Astrocyte of the hippocampus (primary cell): ENCODE measurements at places on chromosomes 6 and 20.
A peak's percentile ranks its signal among the peaks of the same experiment; 100 is the strongest.

DNA sequence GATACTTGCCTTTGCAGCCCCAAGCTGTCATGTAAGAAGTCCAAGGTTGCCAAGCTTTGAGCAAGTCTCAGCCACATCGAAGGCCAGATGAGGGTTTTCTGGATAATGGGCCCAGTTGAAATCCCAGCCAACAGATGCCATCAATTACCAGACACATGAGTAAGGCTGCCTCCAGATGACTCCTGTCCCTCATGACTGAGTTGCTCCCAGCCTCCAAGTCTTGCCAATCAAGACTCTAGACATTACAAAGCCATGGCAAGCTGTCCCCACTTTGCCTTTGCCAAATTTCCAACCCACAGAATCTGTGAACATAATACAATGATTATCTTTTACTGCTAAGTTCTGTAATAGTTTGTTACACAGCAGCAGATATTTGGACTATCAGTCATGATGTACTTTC, 76.8 kb upstream of the ARMC2 start:
- no peak for DNase-seq

GRCh38 chr6:120395330-120395729, 939.0 kb downstream of the TBC1D32 start:
- DNase-seq = no peak

GRCh38 chr6:157984686-157985225, 3.1 kb downstream of the SYNJ2 start:
- DNase-seq = peak; percentile 42

DNA sequence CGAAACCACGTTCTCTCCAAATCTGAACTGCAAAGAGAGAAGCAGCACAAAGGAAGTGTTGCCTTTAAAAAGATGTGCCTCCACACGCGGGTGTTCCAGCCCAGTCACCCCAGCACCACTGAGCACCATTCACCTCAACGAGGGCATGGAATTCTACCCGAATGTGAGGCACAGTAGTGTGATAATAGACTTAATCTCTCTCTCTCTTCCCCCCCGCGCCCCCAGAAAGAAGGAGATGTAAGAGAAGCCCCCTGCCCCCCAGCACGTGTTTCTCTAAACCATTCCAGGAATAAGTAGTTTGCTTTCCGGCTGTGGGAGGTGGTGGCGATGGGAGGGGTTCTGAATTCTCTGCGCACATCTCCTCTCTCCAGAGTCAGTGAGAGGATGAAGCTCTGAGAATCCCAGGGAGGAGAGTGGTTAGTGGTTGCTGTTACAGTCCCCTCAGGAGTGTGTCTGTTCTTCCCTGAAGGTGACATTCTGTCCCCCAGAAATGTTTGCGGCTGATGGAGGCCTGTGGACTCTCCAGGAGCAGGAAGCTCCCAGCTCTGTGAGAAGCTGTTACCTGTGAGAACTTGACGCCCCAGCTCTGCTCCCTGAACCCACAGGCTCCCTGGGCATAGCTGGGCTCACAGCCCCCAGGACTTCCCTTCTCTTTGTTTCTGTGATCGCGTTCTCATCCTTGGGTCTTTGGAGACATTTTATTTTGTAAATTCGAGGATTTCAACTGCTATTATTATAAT, 23.5 kb upstream of the IRF4 start:
- no peak for DNase-seq

- no peak for DNase-seq
Observed at GRCh38 chr6:372336-372911, 19.1 kb upstream of the IRF4 start.

DNA sequence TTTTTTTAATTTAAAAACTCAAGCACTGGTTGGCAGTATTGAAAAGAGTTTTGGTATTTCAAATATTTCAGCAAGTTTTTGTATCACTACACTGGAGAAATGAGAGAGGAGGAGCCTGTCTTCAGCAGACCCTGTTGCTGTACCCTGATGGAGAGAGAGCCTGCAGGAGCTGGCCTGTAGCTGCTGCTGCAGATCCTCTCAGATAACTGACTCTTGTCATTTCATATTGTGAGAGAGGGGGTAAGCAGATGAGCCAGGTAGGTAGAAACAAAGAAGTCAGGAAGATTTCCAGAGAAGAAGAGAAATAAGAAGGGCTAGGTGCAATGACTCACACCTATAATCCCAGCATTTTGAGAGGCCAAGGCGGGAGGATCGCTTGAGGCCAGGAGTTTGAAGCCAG, 64.1 kb upstream of the TBC1D7 start:
- no peak for DNase-seq

DNA sequence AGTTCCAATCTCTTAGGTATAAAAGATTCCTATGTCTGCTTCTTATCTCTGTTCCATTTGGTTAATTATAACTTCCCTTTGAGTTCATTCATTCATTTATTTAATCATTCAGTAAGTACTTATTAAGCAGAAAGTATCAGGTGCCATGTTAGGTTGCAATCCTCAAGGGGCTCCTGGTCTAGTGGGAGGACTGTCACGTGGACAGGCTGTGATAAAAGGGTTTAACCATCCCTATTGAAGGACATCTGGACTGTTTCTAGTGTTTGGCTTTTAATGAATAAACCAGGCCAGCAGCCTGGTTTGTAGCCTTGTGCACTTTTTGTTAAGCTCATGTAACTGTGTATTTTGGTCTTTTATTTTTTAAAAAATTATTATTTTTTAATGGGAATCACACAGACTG, 162.1 kb upstream of the OGFRL1 start:
- no peak for DNase-seq

- no peak for DNase-seq
Observed at GRCh38 chr6:168025831-168026710, 28.6 kb downstream of the KIF25 start.

GRCh38 chr6:116542426-116542825, 3.1 kb downstream of the TRAPPC3L start:
- DNase-seq = no peak

DNA sequence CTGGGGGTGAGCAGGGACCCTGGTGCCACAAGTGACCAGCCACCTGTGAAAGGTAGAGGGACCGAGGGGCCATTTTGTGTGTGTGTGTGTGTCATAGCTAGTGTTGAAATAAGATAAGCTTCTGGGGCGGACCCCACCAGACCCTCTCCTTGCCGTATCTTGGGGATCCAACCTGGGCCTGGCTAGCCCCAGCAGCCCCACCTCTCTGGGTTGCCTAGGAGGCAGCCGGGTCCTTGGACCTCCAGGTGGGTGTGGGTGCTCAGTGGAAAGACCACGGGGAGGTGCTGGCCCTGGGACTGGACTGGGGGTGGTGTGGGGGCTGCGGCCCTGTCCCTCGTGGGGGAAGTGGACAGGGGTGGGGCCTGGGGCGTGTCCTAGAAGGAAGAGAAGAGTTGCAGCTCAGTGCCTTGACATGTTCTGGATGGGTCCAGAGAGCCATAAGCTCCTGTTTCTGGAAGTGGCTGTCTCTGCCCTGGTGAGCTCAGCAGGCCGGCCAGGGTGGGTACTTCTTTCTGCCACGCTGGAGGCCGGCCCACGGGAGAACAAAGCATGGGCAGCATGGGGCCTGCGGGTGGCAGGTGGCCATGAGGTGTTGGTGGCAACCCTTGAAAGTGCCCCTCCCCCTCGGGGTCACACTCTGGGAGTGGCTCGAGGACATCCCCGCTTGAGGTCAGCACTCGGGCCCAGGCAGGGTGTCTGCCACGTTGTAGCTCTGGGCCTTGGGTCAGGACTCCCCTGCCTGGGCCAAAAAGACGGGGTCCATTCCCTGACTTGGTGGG, 8.4 kb downstream of the RBBP8NL start:
- no peak for DNase-seq

DNA sequence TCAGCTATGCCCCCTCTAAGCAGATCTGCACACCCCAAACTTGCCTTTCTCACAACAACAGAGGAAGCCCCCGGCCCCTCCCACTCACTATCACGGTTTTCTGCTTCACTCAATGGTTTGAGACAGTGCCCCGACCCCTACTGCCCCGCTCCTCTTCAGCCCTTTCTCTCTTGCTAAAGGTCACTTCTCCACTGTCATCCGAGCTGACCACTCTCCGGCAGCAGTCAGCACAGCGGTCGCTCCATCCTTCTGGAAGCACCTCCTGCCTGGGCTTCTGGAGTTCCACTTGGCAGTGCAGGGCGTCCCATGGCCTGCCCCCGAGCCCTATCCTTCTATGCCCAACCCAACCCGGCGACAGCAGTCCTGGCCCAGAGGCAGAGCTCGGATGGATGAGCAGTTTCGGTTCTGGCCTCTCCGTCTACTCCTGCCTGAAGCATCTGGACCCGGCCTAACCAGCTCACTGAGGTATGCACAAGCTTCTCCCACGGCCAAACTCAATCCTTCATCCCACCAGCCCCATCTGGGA, 4.1 kb downstream of the CTSZ start:
- no peak for DNase-seq

GRCh38 chr6:132661906-132662305, 2.9 kb upstream of the TAAR1 start:
- DNase-seq = no peak

DNA sequence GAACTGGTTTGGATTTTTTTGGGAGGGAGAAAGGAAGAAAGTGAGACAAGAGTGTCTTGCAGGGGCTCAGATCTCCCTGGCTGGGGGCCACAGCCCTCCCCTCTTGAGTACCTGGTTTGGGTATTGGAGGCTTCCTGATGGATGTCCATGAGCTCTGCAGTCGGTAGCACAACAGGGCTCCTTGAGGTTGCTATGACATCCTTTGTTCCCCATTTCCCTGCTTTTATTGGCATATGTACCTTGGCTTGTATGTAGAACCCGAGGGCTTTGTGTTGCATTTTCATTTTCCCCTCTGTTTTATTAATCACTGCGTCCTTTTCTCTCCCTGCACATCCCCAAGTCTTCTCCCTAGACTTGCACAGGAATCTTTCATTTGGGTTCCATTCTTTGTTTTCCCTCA, 355.5 kb upstream of the TSHZ2 start:
- DNase-seq = no peak

DNA sequence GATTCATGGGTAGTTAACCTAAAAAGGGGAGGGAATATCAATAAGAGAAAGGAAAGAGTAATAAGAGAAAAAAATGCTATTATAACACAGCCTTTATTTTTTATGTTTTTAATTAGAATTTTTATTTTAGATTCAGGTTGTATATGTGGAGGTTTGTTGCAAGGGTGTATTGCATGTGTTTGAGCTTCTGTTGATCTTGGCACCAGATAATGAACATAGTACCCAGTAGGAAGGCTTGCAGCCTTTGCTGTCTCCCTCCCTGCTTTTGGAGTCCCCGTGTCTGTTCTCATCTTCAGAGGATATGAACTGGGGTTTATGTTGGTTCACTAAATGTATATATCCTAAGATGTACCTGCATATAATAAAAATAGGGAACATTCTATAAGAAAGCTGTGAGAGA, 250.0 kb downstream of the UST start:
- DNase-seq = no peak

DNA sequence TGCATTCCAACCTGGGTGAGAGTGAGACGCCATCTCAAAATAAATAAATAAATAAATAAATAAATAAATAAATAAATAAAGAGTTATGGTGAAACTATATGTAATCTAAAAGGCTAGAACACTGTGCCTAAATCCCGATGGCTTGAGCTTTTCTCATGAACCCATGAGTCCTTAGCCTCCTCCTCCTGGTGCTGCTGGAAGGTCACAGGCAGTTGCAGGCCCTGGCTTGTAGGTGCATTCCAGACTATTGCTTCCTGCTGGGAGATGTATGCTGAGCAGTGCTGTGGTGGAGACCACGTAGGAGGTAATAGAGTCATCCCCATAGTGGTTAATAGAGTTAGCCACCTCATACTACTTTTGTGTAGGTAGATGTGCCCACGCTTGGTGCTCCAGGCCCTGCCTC, 12.5 kb downstream of the PTK7 start:
- peak; percentile 51 for DNase-seq

GRCh38 chr6:129393654-129394053, 316.3 kb downstream of the ARHGAP18 start:
- DNase-seq = no peak

GRCh38 chr6:2497922-2498623, 252.6 kb downstream of the MYLK4 start:
- peak; percentile 69 for DNase-seq

- no peak for DNase-seq
Observed at GRCh38 chr6:121890307-121890910, 455.0 kb downstream of the GJA1 start.

DNA sequence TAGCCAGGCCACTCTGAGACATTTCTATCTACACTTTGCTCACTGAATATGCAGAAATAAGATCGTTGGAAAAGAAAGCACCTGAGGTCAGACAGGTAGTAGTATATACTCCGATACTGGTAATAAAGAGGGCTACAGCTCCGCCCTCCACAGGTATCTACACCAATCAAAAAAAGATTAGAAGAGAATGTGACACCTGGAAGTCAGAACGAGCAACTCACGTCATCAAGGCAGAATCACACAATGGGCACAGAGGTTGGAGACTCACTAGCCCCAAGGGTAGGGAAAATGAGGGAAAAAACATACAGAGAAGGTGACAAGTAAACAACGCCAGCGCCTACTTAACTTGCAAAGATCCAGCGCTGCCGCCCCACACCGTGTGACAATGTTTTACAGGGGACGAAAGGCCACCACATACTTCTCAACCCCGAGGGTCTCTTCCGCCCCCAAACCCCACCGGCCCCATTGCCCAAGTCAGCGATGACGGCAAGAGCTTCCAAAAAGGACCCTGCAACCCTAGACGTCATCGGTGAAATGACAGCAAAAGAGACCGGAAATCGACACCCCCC, 653 bp downstream of the LMBRD1 start:
- peak; percentile 66 for DNase-seq

- DNase-seq = no peak
Observed at GRCh38 chr6:90790058-90790457, 203.2 kb upstream of the MAP3K7 start.

- DNase-seq = no peak
Observed at GRCh38 chr6:141548966-141549365, 583.8 kb upstream of the GJE1 start.

- DNase-seq = peak; percentile 5
Observed at GRCh38 chr6:81031416-81031815, 721.1 kb downstream of the TENT5A start.

GRCh38 chr6:112190164-112190563, 64.2 kb downstream of the LAMA4 start:
- no peak for DNase-seq

DNA sequence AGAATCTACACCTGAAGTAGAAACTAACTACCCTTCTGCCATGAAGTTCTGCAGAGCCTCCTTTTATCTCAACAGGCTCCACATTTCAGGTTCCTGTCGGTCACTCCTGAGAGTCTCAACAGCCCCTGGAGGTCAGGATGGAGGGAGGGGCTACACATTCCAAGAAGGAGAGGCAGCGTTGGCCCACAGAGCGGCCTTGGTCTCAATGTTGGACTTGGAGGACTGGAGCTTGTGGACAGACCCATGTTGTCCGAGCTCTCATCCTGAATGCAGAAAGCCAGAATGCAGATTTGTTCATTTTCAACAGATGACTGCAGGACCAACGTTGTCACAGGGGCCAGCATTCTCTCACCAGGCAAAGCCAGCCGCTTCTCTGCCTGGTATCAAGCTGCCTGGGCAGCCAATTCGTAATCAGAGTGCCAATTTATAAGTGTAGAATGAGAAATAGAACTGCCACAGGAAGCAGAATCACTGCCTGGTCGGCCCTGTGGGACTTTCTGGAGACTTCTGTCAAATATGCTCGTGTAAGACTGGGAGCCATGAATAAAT, 212.5 kb upstream of the SNX9 start:
- DNase-seq = no peak

GRCh38 chr20:19502169-19502568, 255.9 kb upstream of the RIN2 start:
- DNase-seq = no peak

- DNase-seq = no peak
Observed at GRCh38 chr20:43540673-43541060, 18.2 kb upstream of the SGK2 start.

- DNase-seq = peak; percentile 41
Observed at GRCh38 chr20:36128463-36129159, 25.9 kb upstream of the EPB41L1 start.
